A549 treated with CpdA at 1 μM for 4 hours (cell line): ENCODE measurements at places on chromosomes 3 and 15. TPM values are rescaled to one million over a fixed set of nuclear protein-coding genes. Genes with fewer than 3 reads are reported as not detected.

The HDGFL3 gene
- 49.8 to 80.7 TPM (median 56.0 TPM) in 5 replicates for total RNA-seq

The CPLX3 gene
- not detected in 5 replicates for total RNA-seq

The TRIM71 gene
- total RNA-seq = 0.01 to 0.03 TPM in 2 of 5 replicates, not detected in the others

The MAP6D1 gene
- 4.1 to 6.5 TPM (median 5.3 TPM) in 5 replicates for total RNA-seq

The STOML1 gene
- total RNA-seq = 9.6 to 12.9 TPM (median 12.0 TPM) in 5 replicates

The FILIP1L gene
- total RNA-seq = 0.06 to 0.45 TPM (median 0.07 TPM) in 5 replicates

The ACKR2 gene
- 0.07 TPM in 1 of 5 replicates, not detected in the others for total RNA-seq

The TRIM42 gene
- total RNA-seq = not detected in 5 replicates

The DOCK3 gene
- 0.42 to 0.51 TPM (median 0.49 TPM) in 5 replicates for total RNA-seq

The GPR15 gene
- not detected in 5 replicates for total RNA-seq

The SCAANT1 gene
- 0.48 TPM in 1 of 5 replicates, not detected in the others for total RNA-seq

The LYZL4 gene
- total RNA-seq = not detected in 5 replicates

The LRRIQ4 gene
- not detected in 5 replicates for total RNA-seq

The GLDN gene
- total RNA-seq = not detected in 5 replicates

The ATP2B2 gene
- total RNA-seq = 0.07 to 0.22 TPM (median 0.14 TPM) in 4 of 5 replicates, not detected in the other

The VILL gene
- 0.07 to 1.0 TPM (median 0.22 TPM) in 4 of 5 replicates, not detected in the other for total RNA-seq

The GYG1 gene
- 34.2 to 43.0 TPM (median 35.5 TPM) in 5 replicates for total RNA-seq

The C3orf85 gene
- not detected in 5 replicates for total RNA-seq

The MASP1 gene
- total RNA-seq = 0.01 to 0.05 TPM in 2 of 5 replicates, not detected in the others

The SV2B gene
- 0.02 to 0.13 TPM (median 0.03 TPM) in 3 of 5 replicates, not detected in the others for total RNA-seq

The ALG1L2 gene
- not detected in 5 replicates for total RNA-seq

The BOC gene
- 6.1 to 7.5 TPM (median 7.0 TPM) in 5 replicates for total RNA-seq

The CAMK1 gene
- 13.6 to 17.6 TPM (median 16.7 TPM) in 5 replicates for total RNA-seq

The ARPIN gene
- 9.2 to 12.5 TPM (median 12.0 TPM) in 5 replicates for total RNA-seq

The RHOV gene
- 4.1 to 7.3 TPM (median 5.8 TPM) in 5 replicates for total RNA-seq

The CLSTN2 gene
- 0.02 to 0.08 TPM (median 0.02 TPM) in 5 replicates for total RNA-seq

The CACNA1D gene
- 0.72 to 1.2 TPM (median 1.1 TPM) in 5 replicates for total RNA-seq

The REC114 gene
- not detected in 5 replicates for total RNA-seq

The MUSTN1 gene
- total RNA-seq = 0.52 TPM in 1 of 5 replicates, not detected in the others

The NPHP3 gene
- 6.7 to 9.7 TPM (median 7.9 TPM) in 5 replicates for total RNA-seq

The GOLGA6A gene
- 0.07 to 0.14 TPM (median 0.11 TPM) in 4 of 5 replicates, not detected in the other for total RNA-seq

The TMEM212 gene
- not detected in 5 replicates for total RNA-seq

The CD276 gene
- total RNA-seq = 66.6 to 83.0 TPM (median 79.1 TPM) in 5 replicates

The AMIGO3 gene
- total RNA-seq = 0.26 to 1.7 TPM (median 0.57 TPM) in 5 replicates

The C3orf62 gene
- total RNA-seq = 1.8 to 2.6 TPM (median 2.3 TPM) in 5 replicates

The POC1A gene
- total RNA-seq = 15.9 to 20.8 TPM (median 19.1 TPM) in 5 replicates

The GOLGA8T gene
- 0.90 to 1.6 TPM (median 1.4 TPM) in 5 replicates for total RNA-seq

The ITIH1 gene
- not detected in 5 replicates for total RNA-seq

The GOLGA6L10 gene
- 0.35 to 0.68 TPM (median 0.40 TPM) in 5 replicates for total RNA-seq

The PAK6 gene
- total RNA-seq = 0.19 to 0.47 TPM (median 0.30 TPM) in 4 of 5 replicates, not detected in the other

The XCR1 gene
- not detected in 5 replicates for total RNA-seq

The ATP13A5 gene
- total RNA-seq = not detected in 5 replicates

The LEKR1 gene
- 0.36 to 1.0 TPM (median 0.51 TPM) in 5 replicates for total RNA-seq

The TMCO5A gene
- not detected in 5 replicates for total RNA-seq

The RBMS3 gene
- total RNA-seq = 0.47 to 1.4 TPM (median 0.85 TPM) in 5 replicates

The PPP1R14D gene
- total RNA-seq = 0.20 to 0.32 TPM in 2 of 5 replicates, not detected in the others

The ZNF80 gene
- not detected in 5 replicates for total RNA-seq

The PPP2R3A gene
- 2.3 to 3.8 TPM (median 2.9 TPM) in 5 replicates for total RNA-seq
